ENCODE measurements at places on chromosomes 1 and 21.

DNA sequence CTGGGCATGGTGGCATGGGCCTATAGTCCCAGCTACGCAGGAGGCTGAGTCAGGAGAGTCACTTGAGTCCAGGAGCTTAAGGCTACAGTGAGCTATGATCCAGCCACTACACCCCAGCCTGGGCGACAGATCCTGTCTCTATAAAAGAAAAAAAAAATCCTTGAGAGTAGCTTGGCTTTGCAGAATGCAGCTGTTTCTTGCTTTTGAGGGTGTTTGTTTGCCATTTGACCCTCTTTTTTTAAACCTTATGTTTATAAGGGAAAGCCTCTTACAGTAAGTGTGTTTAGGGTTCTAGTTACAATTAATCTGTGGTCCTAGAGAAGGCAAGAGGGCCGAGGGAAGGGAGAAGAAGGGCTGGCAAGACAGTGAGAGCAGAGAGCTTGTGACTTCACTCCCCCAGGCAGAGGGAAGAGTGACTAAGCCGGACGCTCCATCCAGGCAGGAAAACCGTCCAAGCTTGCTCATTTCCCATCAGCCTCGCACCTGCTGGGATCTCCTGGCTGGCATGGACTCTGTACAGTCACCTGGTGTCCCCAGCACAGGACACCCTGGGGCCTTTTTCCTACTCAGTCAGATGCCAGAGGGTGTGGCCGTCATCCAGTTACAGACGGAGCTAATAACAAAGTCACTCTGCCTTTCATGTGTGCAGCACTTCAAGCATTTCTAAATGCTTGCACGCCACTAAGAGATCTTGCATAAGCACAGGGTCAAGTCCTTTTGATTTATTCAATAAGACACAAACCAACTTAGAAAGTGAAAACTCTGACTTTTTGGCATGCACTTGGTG, 55.5 kb upstream of the PSEN2 start:
- no peak for DNase-seq

DNA sequence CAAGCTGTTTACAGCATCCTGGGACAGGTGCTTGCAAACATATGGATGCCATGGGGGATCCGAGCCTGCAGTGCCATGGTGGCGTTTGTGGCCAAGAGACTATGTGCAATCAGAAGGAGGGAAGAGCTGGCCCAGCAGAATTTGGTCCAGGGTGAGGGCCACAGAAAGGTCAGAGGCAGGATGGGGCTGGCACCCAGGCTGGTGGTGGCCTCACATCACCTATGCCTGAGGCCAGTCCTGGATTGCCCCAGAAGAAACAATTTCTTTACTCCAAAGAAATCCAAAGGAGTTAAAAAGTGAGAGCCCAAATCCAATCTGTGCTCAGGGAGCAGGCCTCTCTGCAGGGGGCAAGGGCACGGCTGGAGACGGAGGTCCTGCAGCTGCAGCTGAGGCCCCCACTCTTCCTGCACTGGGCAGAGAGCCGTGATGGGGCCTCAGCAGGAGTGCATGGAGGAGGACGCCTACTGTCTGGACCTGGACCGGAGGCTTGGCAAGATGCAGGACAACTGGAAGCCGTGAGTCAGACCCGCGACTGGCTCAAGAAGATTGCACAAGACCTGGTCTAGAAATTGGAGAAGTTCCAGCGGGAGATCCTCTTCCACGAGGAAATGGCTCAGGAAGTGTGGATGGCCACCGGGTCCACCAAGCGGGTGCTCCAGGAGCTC, 163.5 kb downstream of the RYR2 start:
- DNase-seq, result no peak

- no peak for DNase-seq
These were observed 64.8 kb downstream of the MYOM3 start for GRCh38 chr1:24047110-24047477.

DNA sequence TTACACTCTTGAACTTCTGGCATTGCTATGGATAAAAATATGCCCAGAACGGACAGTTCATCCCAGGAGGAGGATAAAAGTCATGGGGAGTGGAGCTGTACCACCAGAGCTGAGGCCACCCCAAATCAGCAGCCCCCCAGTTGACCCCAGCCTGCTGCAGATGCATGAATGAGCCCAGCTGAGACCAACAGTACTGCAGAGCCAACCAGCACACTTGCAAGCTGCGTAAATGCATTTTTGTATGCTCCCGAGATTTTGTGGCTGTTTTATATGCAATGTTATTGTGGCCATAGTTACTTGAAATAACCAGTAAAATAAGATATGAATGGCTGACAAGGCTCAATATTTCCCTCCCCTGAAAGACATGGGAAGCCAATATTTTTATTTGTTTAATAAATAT, 264.6 kb downstream of the DUSP10 start:
- no peak for DNase-seq

Measured in activated CD4-positive, alpha-beta T cell treated with anti-CD3 and anti-CD28 coated beads, Interleukin-2, amount 50 U/mL, for 48 hours (primary cell).